ENCODE measurements at places on chromosomes 6 and 20.
A peak's percentile ranks its signal among the peaks of the same experiment; 100 is the strongest.

- no peak for DNase-seq
Measured at GRCh38 chr6:168533414-168533813, 92.4 kb downstream of the SMOC2 start.

DNA sequence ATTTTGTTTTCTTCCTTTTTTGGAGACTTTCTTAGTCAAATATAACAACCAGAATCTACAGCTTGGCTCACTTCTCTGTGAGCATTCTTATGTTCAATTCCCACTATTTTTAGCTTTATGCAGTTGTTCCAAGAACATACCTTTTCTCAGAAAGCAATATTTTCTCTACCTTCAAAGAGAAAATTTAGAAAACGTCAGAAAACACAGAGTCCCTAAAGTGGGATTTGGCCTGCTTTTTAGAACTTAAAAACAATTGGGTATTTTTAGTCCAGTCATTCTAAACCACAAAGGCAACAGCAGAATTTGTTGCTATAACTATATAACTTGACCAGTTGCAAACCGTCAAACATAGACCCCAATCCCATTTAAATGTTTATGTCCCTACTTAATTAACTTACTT, 133.1 kb downstream of the MOXD1 start:
- DNase-seq = no peak

DNA sequence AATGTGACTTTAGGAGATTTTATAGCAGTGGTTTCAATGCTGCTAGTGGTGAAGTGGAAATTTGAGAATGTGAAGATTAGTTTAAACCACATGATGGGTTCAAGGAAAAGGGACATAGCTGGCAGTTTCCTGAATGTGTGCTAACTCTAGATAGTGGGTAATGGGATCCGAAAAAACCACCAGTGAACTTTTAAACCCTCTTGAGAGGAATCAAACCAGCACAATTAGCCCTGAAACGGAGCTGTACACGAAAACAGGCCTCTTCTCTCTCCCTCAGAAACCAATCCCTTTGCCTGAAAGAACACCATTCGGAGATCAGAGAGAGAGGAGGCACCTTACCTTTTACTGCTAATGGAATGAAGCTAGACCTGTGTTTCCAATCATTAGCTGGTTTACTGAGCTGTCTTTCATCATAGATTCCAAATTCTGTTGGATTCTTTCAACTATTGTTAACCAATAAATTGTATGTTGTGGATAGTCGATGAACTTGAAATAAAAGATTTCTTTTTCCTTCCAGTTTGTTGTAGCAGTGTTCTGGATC, 103.9 kb downstream of the AIG1 start:
- DNase-seq = no peak

DNA sequence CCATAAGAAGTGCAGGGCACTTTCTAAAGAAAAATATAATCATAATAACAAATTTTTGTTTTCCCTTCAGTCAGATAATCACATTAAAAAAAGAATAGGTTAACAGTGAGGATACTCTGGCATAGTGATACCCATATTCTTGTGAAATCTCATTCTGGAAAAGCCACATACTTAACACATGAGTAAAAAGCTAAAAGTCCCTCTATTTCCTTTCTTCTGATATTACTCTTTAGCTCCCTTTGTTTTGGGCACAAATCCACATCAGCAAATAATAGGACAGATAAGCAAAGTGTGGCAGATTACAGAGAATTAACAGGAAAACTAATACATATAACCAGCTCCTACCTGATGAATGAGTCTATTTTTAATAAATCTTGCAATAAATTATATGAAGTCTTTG, 15.8 kb downstream of the SHPRH start:
- DNase-seq = no peak

- DNase-seq = peak; percentile 97
Measured at GRCh38 chr6:42547407-42548329, 16.2 kb upstream of the UBR2 start.
